ENCODE measurements at places on chromosomes 1 and 21.

DNA sequence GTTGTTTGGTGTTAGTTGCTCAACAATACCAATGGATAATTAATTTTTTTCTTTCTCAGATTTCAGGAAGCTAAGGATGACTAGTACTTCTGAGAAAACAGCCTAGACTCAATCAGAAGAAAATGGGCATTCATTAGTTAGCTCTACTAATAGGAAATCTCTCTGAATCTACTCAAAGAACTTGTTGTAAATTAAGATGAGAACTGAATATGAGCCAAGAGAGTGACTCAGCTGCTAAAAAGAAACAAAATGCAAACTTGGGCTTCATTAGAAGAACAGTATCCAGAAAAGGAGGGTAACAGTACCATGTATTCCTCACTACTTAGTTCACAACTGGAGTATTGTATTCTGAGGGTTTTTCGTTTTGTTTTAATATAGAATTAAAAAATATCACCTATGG is 12.5 kb downstream of the FOXJ3 start:
- no peak for DNase-seq

GRCh38 chr1:211320980-211321379 is 5.7 kb upstream of the TRAF5 start:
- DNase-seq: no peak

DNA sequence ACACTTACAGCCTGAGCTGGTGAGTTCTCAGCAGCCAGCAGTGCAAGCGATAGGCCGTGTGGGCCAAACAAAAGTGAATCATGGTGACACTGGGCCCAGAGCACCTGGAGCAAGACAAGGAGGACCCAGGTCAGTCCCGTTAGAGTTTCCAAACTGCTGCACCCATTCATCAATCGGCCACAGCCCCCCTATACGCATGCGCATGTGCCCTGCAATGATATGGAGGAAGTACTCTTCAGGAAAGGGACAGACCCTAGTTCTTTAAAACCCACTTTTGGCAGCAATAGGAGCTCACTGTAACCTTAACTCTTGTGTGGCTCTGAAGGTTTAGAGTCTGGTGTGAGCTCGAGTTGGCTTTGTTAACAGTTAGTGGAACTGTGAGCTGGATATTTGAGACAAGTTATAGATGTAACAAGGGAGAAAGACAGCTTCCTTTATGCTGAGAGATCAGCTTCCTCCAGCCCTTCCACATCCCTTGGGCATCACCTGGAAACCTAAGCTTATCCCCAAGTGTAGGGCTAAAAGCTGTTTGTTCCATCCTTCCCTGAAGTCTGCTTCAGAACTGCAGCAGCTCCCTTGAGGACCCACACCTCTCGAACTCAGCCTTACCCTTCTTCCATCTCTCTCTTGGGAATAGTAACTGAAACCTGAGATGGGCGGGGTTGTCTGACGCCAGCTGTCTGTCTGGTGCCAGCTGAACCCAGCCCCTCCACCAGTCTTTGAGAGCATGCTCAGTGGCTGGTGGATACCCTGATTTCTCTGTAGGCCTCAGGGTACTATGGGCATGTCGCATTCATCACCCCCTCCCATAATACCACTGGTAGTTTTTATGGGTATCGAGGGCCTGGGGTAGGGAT is 17.7 kb downstream of the NMNAT1 start:
- no peak for DNase-seq

DNA sequence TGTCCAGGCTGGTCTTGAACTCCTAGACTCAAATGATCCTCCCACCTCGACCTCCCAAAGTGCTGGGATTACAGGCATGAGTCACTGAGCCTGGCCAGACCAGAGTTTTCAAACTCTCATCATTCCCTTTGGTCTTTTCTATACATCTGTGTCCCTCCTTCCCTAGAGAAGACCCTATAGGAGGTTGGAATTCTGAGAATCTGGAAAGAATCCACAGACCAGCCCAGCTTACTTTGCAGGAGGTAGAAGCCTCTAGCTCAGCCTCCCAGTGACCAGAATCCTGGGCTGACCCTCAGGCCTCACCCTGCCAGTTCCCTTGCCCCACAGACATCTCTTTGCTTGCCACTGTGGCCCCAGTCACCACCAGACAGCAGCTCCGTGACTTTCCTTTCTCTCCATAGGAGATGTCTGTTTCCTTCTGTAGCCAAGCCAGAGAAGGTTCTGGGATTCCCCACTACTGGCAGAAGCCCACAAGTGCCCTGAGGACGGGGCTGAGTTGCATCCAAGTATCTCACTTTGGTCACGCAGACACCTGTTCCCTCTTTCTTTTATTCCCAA is 34.7 kb upstream of the KHDRBS1 start:
- no peak for DNase-seq

- DNase-seq: no peak
These were observed 12.3 kb upstream of the HSD11B1 start for GRCh38 chr1:209692296-209692695.

- no peak for DNase-seq
These were observed 233.5 kb upstream of the SGIP1 start for GRCh38 chr1:66300280-66300971.

GRCh38 chr1:171739656-171740055 is 2.2 kb downstream of the VAMP4 start:
- DNase-seq: peak; percentile 28

DNA sequence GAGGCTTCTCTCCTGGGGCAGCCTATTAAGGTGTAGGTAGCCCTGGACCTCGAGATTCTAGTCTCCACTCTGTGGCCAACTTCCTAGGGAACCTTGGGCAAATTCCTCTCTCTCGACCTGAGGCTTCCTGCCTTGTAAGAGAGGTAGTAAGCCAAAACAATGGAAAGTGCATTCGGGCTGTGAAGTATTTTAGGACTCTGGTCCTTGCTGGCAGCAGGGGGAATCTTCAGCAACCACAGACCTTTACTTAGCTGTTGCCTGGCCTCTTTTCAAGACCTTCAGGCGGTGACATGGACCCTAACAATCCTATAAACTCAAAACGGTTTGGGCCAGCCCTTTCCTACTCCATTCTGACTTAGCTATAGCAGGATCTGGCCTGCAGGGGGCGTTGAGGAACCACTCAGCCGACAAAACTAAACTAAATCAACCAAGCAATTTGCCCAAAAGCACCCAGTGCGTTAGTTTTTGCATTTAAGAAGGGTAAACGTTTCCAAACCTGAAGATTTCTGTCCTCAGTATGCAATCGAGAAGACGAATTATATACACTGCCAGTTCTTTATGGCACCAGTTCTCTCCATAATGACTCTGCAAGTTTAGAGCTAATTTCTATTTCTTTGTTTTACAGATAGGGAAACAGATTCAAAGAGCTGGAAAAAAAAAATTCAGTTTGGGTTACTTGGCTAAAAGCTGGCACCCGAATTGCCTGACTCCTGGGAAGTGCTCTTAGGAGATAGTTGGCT is 10.9 kb upstream of the SESN2 start:
- DNase-seq: peak; percentile 83

DNA sequence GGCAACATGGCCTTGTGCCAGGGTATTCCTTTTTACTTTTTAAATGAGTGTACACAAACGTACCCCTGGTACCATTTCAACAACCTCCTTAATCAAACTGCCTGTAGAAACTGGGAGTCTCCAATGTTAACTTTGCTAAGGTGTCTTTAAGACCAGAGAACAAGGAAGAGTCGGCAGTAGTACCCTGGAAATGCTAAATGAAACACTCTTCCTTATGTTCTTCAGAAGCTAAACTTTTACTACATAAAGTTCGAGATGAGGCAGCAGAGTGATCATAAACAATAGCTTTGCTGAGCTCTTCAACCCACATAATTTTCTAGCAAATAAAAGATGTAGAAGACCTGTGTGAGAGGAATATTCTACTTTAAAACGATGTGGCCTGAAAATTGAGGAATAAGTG is 297.7 kb upstream of the NRIP1 start:
- DNase-seq: no peak

GRCh38 chr1:187267827-187268226 is 439.1 kb downstream of the PLA2G4A start:
- DNase-seq: no peak

DNA sequence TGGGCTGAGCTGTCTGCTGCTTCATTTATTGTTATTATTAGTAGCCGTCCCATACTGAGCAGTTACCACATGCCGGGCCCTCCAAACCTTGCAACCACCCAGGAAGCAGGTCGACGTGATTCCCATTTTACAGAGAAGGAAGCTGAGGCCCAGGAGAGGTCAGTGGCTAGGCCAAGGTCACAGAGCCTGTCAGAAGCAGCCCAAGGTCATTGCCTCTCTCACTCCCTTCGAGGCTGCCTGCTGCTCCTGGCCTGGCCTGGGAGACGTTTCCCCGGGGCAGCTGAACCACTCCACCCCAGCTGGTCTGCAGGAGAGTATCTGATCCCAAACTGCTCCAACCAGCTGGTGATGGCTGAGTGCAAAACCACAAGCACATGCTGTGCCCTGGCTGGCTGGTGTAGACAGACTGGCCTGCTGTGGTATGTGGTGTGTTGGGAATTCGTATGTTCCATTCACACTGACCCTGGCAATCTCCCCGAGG is 6.5 kb downstream of the PADI4 start:
- DNase-seq: no peak

DNA sequence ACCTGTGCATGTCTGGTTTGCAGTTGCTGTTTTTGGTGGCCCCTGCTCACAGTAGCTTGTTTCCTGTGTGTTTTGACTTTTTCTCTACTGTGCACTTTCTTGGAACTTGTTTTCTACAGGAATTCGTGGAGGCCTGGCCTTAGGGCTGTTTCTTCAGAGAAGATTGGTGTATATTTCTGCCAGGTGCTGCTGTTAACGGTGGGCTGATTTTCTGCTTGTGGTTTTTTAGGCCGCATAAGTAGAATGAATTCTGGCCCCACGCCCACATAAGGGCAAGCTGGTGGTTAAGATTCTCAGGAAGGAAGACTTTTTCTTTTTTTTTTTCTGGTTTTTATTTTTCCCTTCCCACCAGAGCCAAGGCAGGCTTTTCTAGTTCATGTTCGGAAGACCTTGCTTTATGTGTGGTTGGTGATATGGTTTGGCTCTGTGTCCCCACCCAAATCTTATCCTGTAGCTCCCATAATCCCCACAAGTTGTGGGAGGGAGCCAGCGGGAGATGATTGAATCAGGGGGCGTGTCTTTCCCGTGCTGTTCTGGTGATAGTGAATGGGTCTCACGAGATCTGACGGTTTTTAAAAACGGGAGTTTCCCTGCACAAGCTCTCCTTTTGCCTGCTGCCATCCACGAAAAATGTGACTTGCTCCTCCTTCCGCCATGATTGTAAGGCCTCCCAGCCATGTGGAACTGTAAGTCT is 71.5 kb upstream of the DISP3 start:
- DNase-seq: no peak

- no peak for DNase-seq
These were observed 95.0 kb downstream of the EPHB2 start for GRCh38 chr1:22805672-22806038.

DNA sequence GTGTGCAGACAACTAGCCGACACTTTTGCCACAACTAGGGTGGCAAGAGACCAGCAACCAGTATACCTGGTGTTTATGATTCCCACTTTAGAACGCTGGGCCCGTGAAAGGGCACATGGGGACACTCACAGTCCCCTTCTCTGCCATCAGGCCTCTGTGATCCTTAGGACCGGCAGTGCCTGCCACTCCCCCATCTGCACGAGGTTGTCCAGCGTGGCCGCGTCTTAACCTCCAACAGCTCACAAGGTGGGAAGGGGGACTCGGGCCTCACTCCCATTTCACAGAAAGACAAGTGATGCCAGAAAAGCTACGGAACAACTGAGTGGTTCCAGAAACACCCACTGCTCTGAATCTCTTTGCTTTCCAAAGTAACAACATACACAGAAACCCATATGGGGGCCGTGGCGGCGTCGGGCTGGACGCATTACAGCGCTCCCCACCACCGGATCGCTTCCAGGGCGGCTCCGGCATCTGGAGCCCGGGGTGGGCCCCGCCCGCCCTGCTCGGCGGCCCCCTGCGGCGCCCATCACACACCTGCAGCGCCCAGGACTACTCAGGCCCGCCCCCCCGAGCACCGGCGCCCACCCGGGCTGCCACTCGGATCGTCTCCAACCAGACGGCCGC is 1.0 kb downstream of the ZNF496 start:
- no peak for DNase-seq

GRCh38 chr1:173405281-173405680 is 71.9 kb upstream of the PRDX6 start:
- DNase-seq: no peak

DNA sequence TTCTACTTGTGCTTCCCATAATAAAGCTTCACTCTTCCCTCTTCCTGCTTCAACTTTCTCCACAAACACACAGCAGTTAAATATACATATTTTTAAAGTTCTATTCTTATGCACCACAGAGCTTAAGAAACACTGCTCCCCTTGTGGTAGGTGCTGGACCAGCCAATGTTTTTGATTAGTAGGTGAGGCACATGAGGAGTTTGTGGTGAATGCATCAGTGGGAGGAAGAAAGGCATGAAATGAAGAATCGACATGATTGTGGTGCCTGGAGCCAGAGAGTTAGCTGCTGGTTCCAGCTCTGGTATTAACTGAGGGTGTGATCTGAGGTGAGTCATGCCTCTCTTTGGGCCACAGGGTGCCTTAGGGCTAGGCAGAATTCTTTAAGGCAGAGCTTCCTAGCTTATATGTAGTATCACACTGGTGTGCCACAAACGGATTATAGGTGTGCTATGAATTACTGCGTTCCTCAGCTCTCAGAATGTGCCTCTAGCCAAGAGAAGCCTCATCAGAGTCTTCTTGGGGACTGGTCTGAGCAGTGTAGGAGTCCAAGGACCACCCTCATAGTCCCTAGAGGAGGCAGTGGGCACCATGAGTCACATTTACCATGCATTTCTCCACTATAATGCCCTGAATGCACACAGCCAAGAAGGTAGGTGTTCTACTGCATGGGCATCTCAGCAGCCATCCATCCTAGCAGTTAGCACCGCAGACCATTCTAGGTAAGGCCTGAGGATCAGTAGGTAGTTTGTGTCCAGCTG is 97.4 kb upstream of the SGIP1 start:
- no peak for DNase-seq

DNA sequence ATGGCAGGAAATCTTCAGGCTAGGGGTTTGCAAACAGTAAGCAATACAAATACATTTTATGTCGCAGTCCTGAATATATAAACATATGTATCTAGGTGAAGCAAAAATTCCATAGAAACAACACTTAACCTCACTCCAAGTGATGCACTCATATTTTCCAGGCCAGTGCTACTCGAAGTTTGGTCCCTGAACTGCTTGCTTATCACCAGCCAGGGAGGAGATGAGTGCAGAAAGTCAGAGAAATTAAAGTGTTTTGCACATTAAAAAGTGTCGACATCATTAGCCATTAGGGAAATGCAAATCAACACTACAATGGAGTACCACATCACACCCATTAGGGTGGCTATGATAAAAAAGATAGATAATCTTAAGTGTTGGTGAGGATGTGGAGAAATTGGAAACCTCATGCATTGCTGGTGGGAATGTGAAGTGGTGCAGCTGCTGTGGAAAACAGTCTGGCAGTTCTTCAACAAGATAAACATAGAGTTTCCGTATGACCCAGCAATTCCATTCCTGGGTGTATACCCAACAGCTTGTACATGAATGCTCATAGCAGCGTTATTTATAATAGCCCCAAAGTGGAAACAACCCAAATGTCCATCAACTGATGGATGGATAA is 70.5 kb upstream of the CSF1 start:
- no peak for DNase-seq

- no peak for DNase-seq
These were observed 3.0 kb upstream of the IGSF21 start for GRCh38 chr1:18104546-18105100.

Data from suppressor macrophage treated with lipopolysaccharide for 1 hour (primary cell).